ENCODE measurements at places on chromosomes 2 and 18.

- no peak overlapping the region for H3K4me3 ChIP-seq
- no peak overlapping the region for H3K27ac ChIP-seq
- no peaks in the 10 kb centered on the region for H3K4me1 ChIP-seq
- DNase-seq = no peak
- H3K27me3 ChIP-seq = no peaks in the 10 kb centered on the region
Measured at GRCh38 chr2:171004363-171004762, 75.3 kb downstream of the GORASP2 start.

GRCh38 chr18:10909724-10910123 is 239.6 kb downstream of the PIEZO2 start:
- H3K4me3 ChIP-seq = no peak overlapping the region
- no peak for DNase-seq
- no peaks in the 10 kb centered on the region for H3K27me3 ChIP-seq
- no peaks in the 10 kb centered on the region for H3K4me1 ChIP-seq
- no peaks in the 10 kb centered on the region for H3K36me3 ChIP-seq

GRCh38 chr2:1974397-1974796 is 230.1 kb upstream of the PXDN start:
- no peak overlapping the region for H3K27ac ChIP-seq
- DNase-seq = no peak
- H3K4me1 ChIP-seq = no peaks in the 10 kb centered on the region
- peaks cover 4% of the 10 kb centered on the region for H3K27me3 ChIP-seq
- no peak overlapping the region for H3K4me3 ChIP-seq

- peaks cover 31% of the 10 kb centered on the region for H3K27me3 ChIP-seq
- H3K4me3 ChIP-seq = no peak overlapping the region
- H3K36me3 ChIP-seq = no peaks in the 10 kb centered on the region
- no peak for DNase-seq
Measured at GRCh38 chr2:176101216-176101830, 1.7 kb downstream of the HOXD12 start.

- no peak overlapping the region for H3K4me3 ChIP-seq
- DNase-seq = no peak
- no peaks in the 10 kb centered on the region for H3K27me3 ChIP-seq
- peaks cover 51% of the 10 kb centered on the region for H3K36me3 ChIP-seq
Measured at GRCh38 chr2:179991344-179991743, 15.8 kb downstream of the CWC22 start.

DNA sequence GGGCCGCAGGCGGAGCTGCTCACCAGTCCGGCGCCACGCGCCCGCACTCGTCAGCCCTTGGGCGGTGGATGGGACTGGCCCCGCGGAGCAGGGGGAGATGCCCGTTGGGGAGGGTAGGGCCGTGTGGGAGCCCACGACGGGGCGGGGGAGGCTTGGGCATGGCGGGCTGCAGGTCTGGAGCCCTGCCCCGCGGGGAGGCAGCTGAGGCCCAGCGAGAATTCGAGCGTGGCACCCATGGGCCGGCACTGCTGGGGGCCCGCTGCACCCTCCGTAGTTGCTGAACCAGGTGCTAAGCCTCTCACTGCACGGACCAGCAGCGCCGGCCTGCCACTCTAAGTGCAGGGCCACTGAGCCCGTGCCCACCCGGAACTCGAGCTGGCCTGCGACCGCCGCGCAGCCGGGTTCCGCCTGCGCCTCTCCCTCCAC is 182.4 kb upstream of the ERBB4 start:
- H3K36me3 ChIP-seq = no peaks in the 10 kb centered on the region
- H3K4me3 ChIP-seq = no peak overlapping the region
- no peak for DNase-seq
- no peak overlapping the region for H3K27ac ChIP-seq
- H3K4me1 ChIP-seq = peaks cover 11% of the 10 kb centered on the region
- H3K27me3 ChIP-seq = no peaks in the 10 kb centered on the region

GRCh38 chr2:230931556-230932231 is 6.7 kb upstream of the GPR55 start:
- H3K27ac ChIP-seq = no peak overlapping the region
- no peak overlapping the region for H3K4me3 ChIP-seq
- H3K4me1 ChIP-seq = no peaks in the 10 kb centered on the region
- DNase-seq = no peak
- peaks cover 17% of the 10 kb centered on the region for H3K27me3 ChIP-seq

DNA sequence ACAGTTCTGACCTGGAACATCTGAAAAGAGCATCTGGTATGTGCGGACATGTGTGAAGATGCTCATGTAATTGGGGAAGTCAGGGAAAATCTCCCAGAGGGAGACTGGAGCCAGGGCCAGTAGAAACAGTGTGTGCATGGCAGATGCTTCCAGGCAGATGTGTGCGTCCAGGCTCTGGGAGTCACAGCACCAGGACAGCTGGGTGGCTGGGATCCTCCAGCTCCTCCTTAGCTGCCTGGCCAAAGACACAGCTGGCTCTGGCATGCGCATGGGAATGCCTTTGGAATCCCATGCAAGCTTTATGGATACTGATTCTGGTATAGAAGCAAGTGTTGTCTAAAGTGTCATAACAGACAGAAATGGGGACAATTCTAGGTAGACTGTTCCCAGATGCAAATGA is 369.7 kb downstream of the INSIG2 start:
- H3K27me3 ChIP-seq = no peaks in the 10 kb centered on the region
- H3K27ac ChIP-seq = no peak overlapping the region
- no peaks in the 10 kb centered on the region for H3K36me3 ChIP-seq
- H3K4me3 ChIP-seq = no peak overlapping the region
- no peak for DNase-seq

DNA sequence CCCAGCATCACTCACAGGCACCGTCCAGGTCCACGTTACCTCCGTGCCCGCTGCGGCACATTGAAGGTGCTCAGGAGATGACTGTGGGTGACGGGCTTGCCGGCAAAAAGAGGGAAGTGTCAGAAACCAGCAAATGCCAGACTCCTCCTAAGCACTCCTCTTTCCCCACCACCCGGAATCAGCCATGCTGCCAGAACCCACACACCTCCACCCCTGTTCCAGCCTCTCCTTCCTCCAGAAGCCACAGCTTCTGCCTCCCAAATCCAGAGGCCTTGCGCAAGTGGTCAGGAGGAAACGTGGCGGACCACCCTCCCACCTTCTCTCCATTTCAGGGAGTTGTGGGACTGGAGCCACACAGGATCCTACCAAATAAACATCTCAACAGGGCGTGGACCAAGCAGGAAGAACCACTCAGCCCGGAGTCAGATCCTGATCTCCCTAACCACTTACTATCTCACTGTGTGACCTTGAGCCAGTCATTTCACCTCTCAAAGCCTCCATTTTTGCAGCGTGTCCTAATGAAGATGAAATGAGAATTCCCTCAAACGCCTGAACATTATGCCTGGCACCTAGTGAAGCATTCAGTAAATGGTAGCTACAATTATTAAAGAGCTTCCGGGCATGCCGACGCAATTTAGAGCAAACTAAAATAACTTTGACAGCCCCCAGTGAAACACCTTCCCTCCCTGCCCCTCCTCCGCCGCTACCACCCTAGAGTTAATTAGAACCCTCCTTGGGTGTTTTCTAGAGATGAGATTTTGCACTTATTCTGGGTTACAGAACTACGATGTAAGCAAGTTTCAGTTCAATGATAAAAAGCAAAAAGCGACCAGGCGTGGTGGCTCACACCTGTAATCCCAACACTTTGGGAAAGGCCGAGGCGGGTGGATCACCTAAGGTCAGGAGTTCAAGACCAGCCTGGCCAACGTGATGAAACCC is 32.9 kb downstream of the SMAD7 start:
- H3K36me3 ChIP-seq = peaks cover 24% of the 10 kb centered on the region
- no peak overlapping the region for H3K27ac ChIP-seq
- DNase-seq = no peak
- no peak overlapping the region for H3K4me3 ChIP-seq

- no peak overlapping the region for H3K27ac ChIP-seq
- no peak for DNase-seq
- H3K4me1 ChIP-seq = peaks cover 12% of the 10 kb centered on the region
- peak overlapping the region; percentile 85 for H3K4me3 ChIP-seq
Measured at GRCh38 chr2:202237787-202238233, 587 bp downstream of the SUMO1 start.

GRCh38 chr18:59918320-59918755 is 18.5 kb downstream of the PMAIP1 start:
- no peaks in the 10 kb centered on the region for H3K36me3 ChIP-seq
- H3K4me1 ChIP-seq = peaks cover 3% of the 10 kb centered on the region
- DNase-seq = no peak
- H3K27ac ChIP-seq = no peak overlapping the region
- no peak overlapping the region for H3K4me3 ChIP-seq

GRCh38 chr2:73109431-73110167 is 3.1 kb downstream of the RAB11FIP5 start:
- H3K4me3 ChIP-seq = no peak overlapping the region
- H3K27me3 ChIP-seq = peaks cover 13% of the 10 kb centered on the region
- no peaks in the 10 kb centered on the region for H3K36me3 ChIP-seq

DNA sequence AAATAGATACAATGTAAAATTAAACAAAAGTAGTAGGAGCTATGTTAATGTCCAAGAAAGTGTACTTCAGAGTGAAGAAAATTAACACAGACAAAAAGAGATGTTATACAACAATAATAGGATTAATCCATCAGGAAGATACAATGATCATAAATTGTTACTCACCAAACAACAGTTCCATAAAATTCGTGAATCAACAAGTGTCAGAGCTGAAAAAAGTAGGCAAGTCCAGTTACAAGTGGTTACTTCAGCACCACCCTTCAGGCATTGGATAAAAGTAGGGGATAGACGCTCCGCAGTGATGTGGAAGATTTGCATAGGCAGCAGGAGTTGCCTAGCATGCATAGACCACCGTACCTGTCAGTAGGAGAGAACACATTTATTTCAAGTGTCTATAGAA is 77.8 kb downstream of the ATP9B start:
- DNase-seq = no peak
- peaks cover 6% of the 10 kb centered on the region for H3K36me3 ChIP-seq
- H3K4me1 ChIP-seq = no peaks in the 10 kb centered on the region
- no peaks in the 10 kb centered on the region for H3K27me3 ChIP-seq

DNA sequence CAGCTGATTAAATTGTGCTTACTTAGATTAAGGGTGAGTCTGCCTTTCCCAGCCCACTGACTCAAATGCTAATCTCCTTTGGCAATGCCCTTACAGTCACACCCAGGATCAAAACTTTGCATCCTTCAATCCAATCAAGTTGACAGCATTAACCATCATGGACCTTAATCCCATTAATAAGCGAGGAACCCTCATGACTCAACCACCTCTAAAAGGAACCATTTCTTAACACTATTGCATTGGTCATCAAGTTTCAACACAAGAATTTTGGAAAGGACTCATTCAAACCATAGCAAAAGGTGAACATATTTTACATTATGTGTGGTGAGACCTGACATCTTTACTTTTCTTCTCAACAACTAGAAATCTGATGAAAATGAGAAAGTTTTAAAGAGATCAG is 187.0 kb downstream of the OSR1 start:
- no peaks in the 10 kb centered on the region for H3K4me1 ChIP-seq
- H3K4me3 ChIP-seq = no peak overlapping the region
- DNase-seq = no peak
- H3K36me3 ChIP-seq = no peaks in the 10 kb centered on the region
- H3K27me3 ChIP-seq = no peaks in the 10 kb centered on the region

GRCh38 chr2:99682275-99683060 is 192.7 kb upstream of the REV1 start:
- no peak for DNase-seq
- no peaks in the 10 kb centered on the region for H3K4me1 ChIP-seq
- H3K27me3 ChIP-seq = no peaks in the 10 kb centered on the region
- H3K27ac ChIP-seq = no peak overlapping the region
- H3K36me3 ChIP-seq = no peaks in the 10 kb centered on the region

DNA sequence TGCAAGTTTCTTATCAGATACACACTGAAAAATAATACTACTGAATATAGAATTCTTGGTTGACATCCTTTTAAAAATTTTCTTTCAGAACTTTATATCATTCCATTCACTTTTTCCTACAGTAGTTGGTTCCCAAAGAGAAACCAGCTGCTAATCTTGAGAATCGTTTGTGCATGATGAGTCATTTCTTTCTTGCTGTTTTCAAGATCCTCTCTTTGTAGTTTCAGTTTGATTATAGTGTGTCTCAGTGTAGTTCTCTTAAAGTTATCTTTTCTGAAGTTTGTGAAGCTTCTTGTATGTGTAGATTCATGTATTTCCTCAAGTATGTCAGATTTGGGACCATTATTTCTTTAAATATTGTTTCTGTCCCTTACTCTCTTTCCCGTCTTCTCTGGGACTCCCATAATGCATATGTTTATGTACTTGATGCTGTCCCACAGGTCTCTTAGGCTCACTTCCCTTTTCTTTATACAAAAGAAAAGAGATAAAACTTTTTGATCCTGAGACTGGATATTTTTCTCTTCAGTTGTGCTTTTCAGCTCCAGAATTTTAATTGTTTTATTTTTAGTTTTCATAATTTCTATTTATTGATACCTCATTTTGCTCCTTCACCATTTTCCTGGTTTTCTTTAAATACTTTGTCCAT is 801.0 kb downstream of the TDRD15 start:
- H3K27ac ChIP-seq = no peak overlapping the region
- no peaks in the 10 kb centered on the region for H3K4me1 ChIP-seq
- no peak overlapping the region for H3K4me3 ChIP-seq
- no peaks in the 10 kb centered on the region for H3K36me3 ChIP-seq
- no peaks in the 10 kb centered on the region for H3K27me3 ChIP-seq

DNA sequence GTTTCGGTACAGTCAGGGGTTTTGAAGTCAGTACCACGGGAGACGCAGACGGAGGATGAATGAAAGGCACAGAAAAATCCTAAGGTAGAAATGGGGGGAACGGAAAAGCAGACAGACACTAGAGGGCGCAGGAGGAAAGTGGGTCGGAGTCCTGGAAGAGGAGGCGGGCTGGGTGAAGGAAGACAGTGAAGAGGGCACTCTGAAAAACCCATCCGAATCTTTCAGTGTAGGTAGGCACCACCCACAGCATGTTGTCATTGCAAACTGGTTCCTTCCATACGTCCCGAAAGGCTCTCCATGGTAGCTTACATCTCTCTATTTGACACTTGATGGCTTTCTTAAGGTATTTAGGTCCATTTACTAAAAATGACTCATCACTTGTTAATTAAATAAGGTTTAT is 18.5 kb upstream of the ZNF236 start:
- peak; percentile 42 for DNase-seq
- no peaks in the 10 kb centered on the region for H3K36me3 ChIP-seq
- no peak overlapping the region for H3K27ac ChIP-seq
- H3K27me3 ChIP-seq = peaks cover 16% of the 10 kb centered on the region

GRCh38 chr2:36655453-36655852 is 41.1 kb upstream of the VIT start:
- H3K27me3 ChIP-seq = no peaks in the 10 kb centered on the region
- H3K4me1 ChIP-seq = no peaks in the 10 kb centered on the region
- no peaks in the 10 kb centered on the region for H3K36me3 ChIP-seq
- H3K27ac ChIP-seq = no peak overlapping the region
- no peak for DNase-seq

DNA sequence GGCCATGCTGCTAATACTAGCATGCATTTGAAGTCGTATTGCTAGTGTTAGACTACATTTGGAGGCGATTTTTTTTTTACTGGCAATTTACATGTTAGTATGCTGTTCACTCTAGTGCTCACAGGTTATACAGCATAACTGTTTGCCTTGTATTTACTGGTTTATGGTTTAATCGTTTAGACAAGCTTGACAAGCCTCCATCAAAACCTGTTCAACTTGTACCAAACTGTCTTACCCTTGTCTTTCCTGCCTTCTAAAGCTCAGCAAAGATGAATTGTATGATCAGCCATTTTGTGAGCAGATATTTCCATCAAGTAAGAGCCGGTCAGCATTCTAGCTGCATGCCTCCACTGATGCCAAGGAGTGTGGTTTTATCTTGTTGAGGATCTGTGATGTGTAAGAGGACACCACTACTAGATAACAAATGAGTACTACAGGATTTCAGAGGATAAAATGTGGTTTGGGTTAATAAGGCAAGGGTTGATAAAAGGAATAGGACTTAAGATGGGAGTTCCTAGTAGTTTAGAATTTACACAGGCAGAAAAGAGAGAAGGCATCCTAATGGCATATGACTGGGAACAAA is 68.4 kb upstream of the ITM2C start:
- peak overlapping the region; percentile 22 for H3K27ac ChIP-seq
- H3K27me3 ChIP-seq = no peaks in the 10 kb centered on the region
- peaks cover 7% of the 10 kb centered on the region for H3K36me3 ChIP-seq

Measured in T-cell (primary cell).